ENCODE measurements at places on chromosomes 1 and 21.

- no peak for DNase-seq
Measured at GRCh38 chr1:223682502-223682901, 17.0 kb upstream of the CAPN8 start.

DNA sequence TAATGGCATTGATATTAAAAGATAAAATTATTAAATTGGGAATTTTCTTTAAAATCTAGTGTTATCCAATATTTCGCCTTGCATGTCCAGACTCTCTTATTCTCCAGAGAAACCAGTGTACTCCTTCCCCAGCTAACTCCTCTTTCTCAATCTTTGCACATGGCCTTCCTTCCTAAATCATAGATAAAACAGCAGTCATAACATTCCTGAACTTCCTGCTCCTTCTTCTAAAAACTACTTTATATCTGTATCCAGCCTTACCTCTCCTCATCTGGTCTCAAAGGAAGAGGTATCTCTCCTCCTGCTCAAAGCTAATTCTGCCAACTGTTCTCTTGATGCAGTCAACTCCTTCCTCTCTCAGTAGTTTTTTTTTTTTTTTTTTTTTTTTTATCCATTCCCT is 39.5 kb upstream of the NEK7 start:
- no peak for DNase-seq

DNA sequence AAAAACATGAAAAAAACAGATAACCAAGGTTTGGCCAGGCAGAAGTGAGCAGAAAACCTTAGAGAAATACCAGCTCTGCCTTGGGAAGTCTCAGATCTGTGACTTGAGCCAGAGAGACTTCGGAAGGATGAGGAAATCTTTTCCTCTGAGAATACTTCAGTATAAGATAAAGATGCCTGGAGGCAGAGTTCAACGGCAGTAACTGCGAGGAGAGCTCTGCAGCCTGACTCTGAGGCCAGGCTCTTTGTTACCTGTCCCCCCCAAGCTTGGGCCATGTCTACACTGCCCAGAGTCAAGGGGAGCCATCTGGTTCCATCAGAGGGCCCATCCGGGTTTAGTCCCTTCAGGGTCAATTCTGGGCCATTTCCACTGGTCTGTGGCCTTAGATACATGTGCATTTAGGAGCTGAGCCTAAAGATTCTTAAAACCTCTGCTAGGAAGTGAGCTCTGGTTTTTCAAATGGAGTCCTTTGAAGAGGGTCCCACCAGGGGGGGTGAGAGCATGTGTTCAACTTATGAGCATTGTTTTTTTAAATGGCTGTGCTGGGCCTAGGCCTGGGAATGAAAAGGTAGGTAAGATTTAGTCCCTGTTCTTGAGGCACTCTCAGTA is 8.7 kb downstream of the KIRREL1 start:
- no peak for DNase-seq

- DNase-seq = peak; percentile 89
Measured at GRCh38 chr1:9689011-9689706, 37.6 kb downstream of the PIK3CD start.

DNA sequence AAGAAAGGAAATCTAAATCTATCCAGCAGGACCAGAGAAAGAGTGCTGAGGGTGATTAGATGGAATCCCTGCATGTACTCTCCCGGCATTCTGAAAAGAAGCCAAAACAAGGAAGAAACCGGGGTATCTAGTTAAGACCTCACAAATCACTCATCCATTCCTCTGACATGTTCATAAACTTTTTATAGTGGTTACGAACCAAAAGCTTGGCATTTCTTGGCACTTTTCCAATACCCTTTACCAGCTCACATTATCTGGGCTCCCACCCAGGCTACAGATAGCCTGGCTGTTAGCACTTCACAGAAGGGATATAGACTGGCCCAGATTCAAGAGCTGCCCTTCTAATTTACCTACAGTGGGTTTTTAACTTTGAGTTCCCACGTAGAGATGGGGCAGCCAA is 1.8 kb upstream of the C1orf74 start:
- DNase-seq = no peak

- no peak for DNase-seq
Measured at GRCh38 chr1:26025060-26025459, 3.5 kb downstream of the EXTL1 start.

- DNase-seq = no peak
Measured at GRCh38 chr1:30675761-30676160, 47.6 kb downstream of the MATN1 start.

- DNase-seq = no peak
Measured at GRCh38 chr1:109091839-109092193, 1.3 kb downstream of the TMEM167B start.

DNA sequence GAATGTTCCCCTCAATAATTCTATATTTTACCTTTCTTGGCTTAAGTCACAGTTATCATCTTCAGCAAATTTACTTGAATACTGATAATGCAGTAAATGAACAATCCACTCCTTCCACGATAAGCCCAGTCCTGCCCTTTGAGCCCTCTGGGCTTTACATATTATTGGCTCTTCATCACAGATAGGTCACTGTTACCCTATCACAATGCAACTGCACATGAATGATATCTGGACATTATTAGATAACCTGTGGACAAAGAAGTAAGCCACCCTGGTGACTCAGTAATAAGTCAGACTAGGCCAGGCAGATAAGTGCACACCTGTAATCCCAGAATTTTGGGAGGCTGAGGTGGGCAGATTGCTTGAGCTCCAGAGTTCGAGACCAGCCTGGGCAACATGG is 69.4 kb downstream of the SPATA6 start:
- no peak for DNase-seq

DNA sequence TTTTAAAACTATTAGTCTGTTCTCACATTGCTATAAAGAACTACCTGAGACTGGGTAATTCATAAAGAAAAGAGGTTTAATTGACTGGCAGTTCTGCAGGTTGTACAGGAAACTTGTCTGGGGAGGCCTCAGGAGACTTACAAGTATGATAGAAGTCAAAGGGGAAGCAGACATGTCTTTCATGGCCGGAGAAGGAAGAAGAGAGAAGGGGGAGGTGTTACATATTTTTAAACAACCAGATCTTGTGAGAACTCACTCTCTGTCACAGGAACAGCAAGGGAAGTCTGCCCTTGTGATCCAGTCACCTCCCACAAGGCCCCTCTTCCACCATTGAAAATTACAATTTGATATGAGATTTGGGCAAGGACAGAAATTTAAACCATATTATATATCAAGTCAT is 55.9 kb downstream of the CLIC4 start:
- DNase-seq = no peak

DNA sequence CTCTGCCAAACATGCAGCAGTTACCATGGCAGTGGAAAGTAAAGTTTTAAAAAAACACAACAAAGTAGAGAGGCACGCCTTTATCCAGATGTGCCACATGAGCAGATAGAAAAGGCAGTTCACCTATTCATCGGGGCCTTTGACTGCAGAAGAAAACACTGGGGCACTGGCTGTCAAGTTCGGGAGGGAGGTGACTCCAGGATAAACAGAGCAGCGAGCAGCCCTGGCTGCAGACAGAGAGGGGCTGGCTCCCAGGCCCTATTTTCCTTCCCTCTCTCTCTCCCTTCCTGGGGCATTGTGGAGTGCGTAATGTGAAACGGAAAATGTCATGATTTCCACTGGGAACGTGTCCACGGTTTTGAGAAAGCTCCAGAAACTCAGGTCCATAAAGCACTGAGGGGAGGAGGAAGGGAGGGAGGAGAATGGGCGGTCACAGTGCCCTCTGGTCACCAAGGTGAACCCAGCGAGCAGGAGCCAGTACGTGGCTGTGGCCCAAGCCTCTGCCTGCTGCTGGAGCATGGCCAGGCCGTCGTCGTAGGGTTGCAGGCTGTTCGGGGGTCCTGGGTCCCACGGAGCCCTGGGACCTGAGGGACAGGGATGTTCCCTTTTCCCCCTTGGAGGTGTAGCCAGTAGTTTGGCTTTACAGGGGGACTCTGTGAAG is 114.7 kb upstream of the IRF2BP2 start:
- DNase-seq = peak; percentile 65

DNA sequence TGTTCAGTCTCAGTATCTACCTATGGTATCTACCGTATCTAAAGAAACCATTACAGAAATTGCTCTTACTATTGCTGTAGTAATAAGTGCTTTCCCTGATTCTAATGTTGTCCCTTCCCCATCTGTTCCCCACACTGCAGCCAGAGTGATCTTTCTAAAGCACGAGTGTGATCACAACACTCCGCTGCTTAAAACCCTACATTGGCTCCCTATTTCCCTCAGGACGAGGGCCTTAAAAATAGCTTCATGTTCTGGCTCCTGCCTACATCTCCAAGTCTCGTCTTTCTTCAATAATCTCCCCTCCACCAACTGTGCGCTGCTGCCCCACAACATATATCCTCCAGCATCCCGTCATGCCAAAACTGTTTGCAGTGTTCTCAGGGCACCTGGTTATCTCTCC is 150.6 kb downstream of the SDCCAG8 start:
- no peak for DNase-seq

DNA sequence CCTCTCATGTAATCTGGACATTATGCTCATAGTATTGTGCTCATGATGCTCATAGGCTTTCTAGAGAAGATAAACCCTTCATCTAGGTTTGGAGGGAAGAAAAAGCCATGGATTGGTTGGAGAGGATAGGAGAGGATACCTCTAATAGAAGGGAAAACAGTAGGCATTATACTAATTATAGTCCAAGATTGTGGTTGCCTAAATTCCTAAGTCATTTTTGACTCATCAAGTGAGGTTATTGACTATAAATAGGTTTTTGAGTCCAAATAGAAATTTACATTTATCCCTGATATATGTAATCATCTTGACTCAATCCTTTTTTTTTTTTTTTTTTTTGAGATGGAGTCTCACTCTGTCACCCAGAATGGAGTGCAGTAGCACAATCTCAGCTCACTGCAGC is 5.0 kb downstream of the SYT11 start:
- no peak for DNase-seq

- no peak for DNase-seq
Measured at GRCh38 chr1:233869680-233870079, 34.8 kb upstream of the SLC35F3 start.

GRCh38 chr1:155971910-155972809 is 6.2 kb downstream of the ARHGEF2 start:
- DNase-seq = no peak

GRCh38 chr1:204001166-204001901 is 71.6 kb upstream of the SOX13 start:
- DNase-seq = no peak
